Nephron progenitor cell (in vitro differentiated cells): ENCODE measurements at places on chromosomes 3 and 15.
A peak's percentile ranks its signal among the peaks of the same experiment; 100 is the strongest.

- DNase-seq, result no peak
Observed at GRCh38 chr3:38684546-38684945, 35.1 kb upstream of the SCN5A start.

DNA sequence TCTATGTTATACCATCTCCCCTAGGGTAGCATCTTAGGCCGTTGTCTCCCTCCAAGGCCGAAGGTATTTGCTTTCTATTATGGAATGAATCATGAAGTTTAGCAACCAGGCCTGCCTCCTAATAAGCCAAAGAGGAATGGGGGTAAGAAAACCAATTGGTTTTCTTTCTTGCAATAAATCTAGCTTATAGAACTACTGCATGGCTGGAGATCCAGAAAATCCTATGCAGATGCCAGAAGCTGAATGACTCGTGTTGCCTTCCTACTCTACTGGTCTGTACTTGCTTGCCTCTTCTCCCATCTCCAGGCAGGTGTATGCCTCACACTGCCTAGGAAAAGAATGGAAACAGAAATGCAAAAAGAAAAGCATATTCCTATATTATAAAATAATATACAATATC, 31.1 kb upstream of the IL16 start:
- DNase-seq, result no peak

DNA sequence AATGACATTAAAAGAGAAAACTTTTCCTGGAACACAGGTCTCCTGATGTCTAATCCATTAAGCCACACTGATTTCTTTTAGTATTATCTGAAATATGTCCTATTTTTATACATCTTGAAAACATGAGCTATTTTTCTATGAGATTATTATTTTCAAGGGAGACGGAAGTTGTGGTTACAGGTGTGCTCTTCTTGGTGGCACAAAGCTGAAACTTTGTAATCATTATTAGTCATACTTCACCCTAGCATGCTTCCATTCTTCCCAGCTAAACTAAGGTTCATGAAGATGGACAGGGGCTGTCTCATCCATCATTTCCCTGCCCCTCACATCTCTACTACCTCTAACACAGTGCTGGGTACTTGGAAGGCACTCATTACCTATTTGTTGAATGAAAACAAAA, 85.6 kb upstream of the POU1F1 start:
- DNase-seq, result no peak

- DNase-seq, result no peak
Observed at GRCh38 chr3:161392853-161393252, 21.5 kb upstream of the SPTSSB start.

GRCh38 chr3:116181159-116181558, 264.1 kb downstream of the LSAMP start:
- no peak for DNase-seq

DNA sequence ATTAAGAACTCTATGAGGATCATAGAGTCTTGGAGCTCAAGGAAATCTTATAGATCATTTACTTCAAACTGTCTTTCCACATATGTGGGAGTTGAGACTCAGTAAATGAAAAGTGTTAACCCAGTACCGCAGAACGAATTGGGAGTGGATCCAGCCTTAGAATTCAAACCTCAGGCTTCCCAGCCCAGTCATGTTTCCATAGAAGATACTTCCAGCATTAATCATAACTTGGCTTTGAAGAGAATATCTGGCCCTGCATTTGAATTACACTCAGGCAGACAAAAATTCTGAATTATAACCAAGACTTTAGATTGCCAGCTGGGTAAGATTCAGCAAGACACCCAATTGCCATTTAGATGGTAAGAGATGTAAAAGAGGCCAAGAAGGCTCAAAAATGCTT, 972.0 kb downstream of the TUSC7 start:
- no peak for DNase-seq

DNA sequence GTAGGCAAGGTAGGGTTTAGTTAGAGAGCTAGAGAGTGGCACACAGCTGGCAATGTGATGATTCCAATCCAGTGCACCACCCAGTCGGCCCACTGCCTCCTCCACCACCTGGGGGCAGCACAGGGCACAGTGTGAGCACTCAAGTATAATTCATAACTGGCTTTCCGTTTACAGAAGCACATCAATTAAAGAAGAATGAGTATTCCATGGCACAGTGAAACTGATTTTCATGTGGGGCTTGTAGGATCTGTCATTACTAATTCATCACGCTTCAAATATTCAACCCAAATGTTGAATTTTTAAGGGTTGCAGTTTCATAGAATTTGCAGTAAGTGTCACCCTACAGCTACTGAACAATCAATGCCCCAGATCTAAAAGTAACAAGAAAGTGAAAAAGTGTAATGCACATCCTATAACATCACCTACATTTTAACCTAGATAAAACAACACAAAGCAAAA, 149.9 kb downstream of the IGSF11 start:
- DNase-seq, result peak; percentile 82

DNA sequence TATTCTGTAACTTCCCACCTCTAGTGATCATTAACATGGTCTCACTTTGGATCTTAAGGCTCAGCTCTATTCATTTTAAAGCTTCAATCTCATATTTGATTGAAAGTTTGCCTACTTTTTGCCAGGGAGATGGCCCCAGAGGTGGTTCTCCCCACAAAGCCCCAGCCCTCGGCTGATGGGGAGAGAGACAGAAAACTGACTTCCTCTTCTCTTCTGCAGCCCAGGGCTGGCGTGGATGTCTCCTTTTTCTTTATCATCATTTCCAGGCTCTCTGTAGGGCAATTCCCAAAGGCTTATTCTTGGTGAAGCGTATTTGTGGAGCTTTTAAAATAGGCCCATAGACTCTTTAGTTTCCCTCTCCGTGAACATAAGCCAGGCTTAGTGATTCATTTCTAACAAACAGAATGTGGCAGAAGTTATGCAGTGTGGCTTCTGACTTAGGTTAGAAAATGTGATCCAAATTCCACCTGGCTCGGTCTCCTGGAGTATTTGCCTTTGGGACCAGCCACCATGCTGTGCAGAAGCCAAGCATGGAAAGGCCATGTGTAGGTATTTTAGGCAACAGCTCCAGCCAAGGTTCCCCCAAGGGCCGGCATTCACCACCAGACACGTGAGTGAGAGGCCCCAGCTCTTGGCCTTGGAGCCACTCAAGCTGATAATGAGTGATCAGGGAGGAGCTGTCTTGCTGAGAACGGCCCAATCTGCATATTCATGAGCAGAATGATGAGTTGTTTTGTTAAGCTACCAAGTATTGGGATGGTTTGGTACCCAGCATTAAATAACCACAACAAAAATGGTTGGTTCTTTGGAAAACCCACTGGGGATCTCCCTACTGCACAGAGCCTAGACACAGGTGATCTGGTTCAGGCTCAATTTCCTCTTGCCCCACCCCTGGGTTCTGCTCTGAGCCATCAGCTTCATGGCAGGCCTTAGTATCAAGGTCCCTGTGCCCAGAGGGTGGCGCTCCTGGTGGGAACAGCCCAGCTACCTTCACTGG, 353.2 kb upstream of the PROK2 start:
- no peak for DNase-seq

DNA sequence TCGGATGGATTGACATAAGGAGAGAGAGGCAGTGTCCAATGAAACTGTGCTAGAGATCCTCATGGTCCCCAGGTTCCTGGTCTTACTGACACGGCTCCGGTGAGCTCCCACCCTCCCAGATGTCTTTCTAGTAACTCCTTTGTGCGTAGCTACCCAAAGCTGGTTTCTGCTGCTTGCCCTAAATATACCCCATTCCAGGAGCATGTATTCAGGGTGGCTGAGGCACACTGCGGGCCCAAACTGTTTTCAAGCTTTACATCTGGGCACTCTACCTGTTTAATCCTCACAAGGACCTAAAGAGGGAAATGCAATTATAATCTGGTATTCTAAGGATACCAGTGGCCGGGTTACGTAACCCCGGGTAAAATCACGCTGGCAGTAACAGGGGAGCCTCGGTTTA, 161.2 kb upstream of the NSMCE3 start:
- DNase-seq, result no peak

GRCh38 chr15:65217526-65218482, 6.5 kb upstream of the CILP start:
- no peak for DNase-seq

DNA sequence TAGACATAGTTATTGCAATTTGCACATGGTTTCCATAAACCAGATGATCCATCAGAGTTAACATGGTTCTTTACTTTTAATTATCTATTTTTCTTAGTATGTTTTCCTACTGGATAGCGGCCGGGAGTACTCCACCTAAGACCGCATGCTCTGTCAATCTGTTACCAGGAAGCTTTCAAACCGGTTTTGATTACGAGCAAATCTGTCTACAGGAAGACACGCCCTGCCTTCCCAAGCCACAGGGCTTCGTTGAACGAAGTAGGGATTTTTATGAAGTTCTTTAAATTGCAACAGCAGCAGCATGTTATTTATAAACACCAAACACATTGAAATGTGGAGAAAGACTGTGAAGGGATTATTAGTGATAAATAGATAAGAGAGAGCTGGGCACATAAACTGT, 283.3 kb upstream of the ROBO2 start:
- DNase-seq, result no peak

- DNase-seq, result no peak
Observed at GRCh38 chr15:22902046-22902445, 63.6 kb downstream of the NIPA2 start.

DNA sequence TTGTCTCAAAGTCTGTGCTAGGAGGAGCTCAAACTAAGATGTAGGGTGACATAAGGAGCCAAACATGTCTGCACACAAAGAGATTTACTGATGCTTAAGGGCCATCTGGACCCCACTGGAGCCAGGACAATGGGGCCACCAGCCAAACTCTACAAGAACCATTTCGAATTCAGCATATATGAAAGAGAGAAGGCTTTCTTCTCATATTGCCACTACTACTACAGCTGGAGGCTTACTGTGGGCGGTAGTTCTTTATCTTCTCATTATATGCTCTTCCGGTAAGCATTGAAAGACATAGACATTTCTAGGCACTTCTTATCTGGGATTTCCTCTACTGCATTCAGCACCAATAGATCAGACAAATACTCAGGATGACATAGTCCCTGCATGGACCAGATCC, 404.4 kb upstream of the PROK2 start:
- no peak for DNase-seq

- no peak for DNase-seq
Observed at GRCh38 chr3:71152892-71153265, 430.6 kb downstream of the FOXP1 start.

- DNase-seq, result no peak
Observed at GRCh38 chr3:118128886-118129285, 905.8 kb downstream of the IGSF11 start.

DNA sequence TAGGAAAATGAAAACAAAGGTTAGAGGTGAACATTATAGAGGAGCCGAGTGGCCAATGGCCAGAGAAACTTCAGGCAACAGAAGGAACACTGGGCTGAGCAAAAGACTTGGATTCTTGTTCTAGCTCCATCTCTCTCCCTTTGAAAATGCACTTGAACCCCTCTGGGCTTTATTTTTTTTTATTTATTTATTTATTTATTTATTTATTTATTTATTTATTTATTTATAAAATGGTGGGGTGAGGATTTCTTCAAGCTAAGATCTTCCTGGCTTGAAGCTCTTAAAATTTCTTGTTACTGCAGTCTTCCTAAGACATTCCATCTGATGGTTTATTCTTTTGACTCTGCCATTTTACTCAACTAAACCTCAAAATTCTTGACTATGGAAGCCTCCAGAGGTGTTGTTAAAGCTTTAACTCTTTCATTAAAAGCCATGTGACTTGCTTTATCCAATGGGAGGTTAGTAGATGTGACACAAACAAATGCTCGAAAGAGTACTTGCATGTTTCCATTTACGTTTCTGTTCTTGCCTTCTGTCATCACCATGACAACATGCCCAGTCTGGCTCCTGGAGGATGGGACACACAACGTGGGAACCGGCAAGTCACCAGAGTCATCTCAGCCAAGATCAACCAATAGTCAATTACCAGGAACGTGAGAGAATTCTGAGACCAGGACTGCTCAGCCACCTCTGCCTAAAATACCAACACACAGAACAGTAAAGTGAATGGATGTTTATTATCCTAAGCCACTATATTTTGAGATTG, 325.2 kb upstream of the CTNNB1 start:
- no peak for DNase-seq

GRCh38 chr3:36525115-36525801, 145.0 kb downstream of the STAC start:
- no peak for DNase-seq

DNA sequence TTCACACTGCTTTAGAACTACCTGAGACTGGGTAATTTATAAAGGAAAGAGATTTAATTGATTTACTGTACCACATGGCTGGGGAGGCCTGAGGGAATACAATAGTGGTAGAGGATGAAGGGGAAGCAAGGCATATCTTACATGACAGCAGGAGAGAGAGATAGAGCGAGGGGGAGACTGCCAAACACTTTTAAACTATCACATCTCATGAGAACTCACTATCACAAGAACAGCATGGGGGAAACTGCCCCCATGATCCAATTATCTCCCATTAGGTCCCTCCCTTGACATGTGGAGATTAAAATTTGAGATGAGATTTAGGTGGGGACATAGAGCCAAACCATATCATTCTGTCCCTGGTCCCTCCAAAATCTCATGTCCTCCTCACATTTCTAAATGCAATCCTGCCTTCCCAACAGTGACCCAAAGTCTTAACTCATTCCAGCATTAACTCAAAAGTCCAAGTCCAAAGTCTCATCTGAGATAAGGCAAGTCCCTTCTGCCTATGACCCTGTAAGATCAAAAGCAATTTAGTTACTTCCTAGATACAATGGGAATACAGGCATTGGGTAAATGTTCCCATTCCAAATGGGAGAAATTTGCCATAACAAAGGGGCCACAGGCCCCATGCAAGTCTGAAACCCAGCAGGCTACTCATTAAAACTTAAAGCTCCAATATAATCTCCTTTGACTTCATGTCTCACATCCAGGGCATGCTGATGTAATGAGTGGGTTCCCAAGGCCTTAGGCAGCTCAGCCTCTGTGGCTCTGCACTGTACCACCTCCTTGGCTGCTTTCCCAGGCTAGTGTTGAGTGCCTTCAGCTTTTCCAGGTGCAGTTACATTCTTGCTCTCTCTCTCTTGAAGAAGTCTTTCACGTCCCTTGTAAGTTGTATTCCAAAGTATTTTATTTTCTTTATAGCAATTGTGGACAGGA, 481.7 kb upstream of the TGFBR2 start:
- DNase-seq, result no peak

DNA sequence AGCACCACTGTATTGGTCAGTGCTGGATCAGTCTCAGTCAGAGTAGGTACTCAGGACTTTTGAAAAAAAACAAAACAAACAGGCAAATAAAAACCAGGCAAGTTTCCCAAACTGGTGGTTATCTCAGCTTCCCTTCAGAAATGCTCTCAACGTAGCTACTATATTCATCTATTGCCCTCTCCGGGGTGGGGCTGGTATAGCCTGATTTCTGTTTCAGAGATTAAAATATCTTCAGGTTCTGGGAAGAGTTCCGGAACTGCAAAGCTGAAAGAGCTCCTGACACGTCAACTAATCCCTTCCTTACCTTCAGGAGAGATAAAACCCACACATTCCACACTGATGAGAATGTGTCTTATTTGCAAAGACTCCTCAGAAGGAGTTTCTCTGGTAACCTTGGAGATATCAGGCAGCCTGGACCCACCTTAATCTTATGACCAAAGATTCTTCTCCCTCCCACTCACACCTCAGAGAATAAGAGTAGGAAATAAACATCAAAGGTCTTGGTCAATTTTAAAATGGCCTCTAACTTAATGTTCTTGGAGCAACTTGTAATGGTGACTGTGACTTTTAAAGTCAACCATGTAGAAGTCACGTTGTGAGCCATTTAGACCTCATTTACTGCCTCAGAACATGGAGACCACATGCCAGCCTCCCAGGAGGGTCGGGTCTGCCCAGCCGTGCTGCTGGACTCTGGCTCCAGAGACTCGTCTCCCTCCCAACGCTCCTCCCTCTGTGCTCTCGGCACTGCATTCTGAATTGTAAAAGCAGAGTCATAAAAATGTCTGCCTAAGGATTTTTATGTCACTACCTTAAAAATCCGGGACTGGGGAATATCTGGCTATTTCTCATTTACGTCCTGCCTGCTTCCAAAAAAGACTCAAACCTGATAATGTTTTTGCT, 53.8 kb downstream of the CDCP1 start:
- peak; percentile 40 for DNase-seq
